ENCODE measurements at places on chromosomes 5 and 9.

- no peak for DNase-seq
Measured at GRCh38 chr5:59358005-59358861, 535.3 kb downstream of the PDE4D start.

DNA sequence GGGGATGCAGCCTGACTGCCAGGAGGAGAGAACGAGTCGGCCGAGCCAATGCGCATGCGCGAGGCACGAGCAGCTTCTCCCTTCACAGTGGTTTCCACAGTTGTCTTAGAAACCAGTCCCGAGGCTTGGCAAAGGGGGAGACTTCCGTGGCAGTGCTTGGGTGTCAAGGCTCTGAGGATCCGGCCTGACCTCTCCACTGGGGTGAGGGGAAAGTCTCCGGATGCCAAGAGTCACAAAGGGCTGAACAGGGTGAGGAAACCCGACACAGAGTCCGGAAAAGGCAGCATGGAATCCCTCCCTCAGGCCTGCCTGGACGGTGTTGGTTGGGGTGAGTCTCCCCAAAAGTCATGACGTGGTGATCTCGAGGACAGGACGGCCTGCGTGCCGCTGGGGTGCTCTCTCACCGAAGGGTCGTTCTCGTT lies 475.5 kb downstream of the SPATA31A7 start:
- no peak for DNase-seq

DNA sequence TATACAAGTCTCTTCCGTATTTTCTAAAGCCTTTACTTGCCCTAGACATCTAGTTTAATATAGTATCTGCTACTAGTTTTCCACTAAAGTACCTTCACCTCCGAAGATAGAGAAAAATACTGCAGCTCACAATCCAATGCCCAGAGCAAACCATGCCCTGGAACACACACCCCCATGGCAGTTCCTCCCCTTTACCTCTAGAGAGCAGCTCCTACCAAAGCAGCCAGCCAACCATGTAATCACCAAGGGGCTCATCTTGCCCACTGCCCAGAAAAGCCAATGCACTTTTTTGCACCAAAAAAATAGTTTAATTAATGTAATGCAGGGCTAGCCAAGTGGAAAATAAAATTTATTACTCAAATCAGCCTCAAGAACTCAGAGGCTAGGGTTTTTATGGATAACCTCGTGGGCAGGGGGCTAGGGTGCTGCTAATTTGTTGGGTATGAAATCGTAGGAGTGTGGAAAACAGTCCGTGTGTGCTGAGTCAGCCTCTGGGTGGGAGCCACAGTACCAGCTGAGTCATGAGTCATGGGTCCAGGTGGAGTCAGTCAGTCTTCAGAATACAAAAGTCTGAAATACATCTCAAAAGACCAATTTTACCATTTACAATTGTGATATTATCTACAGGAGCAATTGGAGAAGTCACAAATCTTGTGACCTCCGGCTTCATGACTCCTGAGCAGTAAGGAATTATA lies 120.1 kb upstream of the ACO1 start:
- no peak for DNase-seq

DNA sequence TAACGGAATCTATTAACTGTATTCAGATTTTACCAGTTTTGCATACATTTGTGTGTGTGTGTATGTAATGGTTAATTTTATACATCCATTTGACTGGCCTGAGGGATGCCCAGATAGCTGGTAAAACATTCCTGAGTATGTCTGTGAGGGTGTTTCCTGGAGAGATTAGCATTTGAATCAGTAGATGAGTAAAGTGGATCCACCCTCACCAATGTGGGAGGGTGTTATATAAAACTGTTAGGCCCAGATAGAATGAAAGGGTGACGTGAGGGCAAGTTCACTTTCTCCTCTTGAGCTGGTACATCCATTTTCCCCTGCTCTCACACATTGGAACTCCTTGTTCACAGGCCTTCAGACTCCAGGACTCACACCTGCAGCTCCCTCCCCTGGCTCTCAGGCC lies 88.7 kb downstream of the EMB start:
- no peak for DNase-seq

DNA sequence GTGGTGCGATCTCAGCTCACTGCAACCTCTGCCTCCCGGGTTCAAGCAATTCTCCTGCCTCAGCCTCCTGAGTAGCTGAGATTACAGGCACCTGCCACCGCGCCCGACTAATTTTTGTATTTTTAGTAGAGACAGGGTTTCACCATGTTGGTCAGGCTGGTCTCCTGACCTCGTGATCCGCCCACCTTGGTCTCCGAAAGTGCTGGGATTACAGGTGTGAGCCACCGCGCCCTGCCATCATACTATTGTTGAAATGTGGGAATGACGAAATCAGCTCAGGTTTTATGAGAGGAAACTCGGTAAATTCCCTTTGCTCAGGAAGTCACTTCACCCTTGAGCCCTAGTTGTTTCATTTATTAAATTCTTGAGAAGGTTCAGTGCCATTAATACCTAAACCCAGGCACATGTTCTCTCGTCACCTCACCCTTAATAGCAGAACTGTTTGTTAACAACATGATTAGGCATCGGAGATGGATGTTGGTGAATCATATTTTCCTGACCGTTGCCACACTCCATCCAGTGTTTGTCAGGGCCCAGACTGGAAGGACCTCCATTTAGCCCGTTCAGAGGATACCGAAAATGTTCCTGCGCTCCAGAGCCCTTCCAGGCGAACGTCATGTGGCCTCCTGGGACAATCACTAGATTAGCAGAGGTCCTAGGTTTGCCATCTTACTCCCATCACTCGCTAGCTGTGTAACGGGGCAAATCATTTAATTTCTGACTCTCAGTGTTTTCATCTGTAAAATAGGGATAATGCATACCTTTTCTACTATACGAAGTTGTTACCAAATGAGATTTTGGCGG lies 20.0 kb upstream of the CREBRF start:
- no peak for DNase-seq

DNA sequence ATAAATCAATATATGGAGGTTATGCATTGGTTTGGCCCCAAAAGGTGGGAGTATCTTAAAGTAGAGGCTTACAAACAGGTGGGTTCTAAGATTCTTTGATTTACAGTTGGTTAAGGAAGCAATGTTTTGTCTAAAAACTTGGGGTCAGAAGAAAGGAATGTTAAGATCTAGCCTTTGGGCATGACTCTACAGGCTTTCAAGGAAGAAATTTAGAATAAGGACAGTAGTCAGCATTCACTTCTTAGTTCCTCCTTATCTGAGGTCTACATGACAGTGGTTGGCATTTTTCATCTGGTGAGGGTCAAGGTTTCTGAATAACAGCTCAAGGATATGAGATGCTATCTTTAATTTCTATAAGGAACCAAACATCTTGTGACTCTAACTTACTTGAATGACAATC lies 122.8 kb downstream of the CAMK4 start:
- DNase-seq = no peak

- no peak for DNase-seq
Measured at GRCh38 chr9:76900884-76901440, 5.0 kb downstream of the PRUNE2 start.

DNA sequence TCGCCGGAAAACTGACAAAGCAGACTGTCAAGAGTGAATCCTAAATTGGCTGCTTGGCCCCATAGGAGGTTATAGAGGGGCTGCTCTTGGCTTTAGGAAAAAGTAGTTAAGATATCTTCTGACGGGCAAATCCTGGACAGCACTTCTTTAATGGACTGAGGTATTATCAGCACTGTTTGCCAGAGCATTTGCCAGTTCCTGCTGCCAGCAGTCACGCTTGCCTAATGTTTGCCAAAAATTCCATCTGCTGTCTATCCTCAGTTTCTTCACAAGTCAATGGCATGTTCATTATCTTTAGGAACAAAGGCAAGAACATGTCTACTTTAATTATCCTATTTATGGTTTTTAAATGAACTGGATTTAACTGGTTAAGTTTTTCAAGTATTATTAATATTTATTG lies 25.8 kb upstream of the SREK1 start:
- DNase-seq = no peak

GRCh38 chr5:67887748-67888161 lies 327.8 kb upstream of the PIK3R1 start:
- DNase-seq = no peak

DNA sequence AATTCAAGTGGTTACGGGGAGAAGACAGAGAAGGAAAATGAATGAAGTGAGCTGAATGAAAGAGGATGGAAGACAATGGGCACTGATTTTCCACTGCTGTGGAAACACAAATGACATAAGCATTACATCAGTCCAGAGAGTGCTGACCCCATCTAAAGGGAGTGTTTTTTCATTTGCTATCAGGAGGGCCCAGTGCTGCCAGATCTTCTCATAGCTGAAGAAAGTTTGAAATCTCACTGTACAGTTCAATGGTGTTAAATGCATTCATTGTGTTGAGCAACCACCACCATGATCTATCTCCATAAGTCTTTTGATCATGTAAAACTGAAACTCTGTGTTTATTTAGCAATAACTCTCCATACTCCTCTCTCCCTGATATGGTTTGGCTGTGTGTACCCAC lies 41.5 kb upstream of the STARD4 start:
- DNase-seq = no peak

GRCh38 chr9:136621734-136622093 lies 41.0 kb upstream of the EGFL7 start:
- no peak for DNase-seq

- no peak for DNase-seq
Measured at GRCh38 chr9:15300218-15300617, 6.8 kb downstream of the TTC39B start.

DNA sequence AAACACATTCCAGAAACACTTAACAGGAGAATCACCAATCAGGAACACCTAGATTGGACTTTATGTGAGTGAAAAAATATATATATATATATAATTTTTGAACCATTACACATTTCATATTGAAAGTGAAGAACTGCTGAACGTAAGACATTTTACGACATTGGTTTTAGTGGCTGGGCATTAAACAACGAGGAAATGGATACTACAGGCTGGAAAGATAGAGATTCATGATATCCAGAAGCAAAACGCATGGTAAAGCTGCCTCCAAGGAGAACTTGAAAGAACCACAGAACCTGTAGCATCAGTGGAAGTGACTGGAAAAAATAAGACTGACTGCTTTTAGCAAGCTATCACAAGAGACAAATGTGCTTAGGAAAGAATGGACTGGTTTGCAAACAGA lies 13.2 kb upstream of the NDUFS4 start:
- DNase-seq = no peak
